Mesenchymal stem cell (in vitro differentiated cells and primary cell): ENCODE measurements at places on chromosomes 4 and X.
A peak's percentile ranks its signal among the peaks of the same experiment; 100 is the strongest.

DNA sequence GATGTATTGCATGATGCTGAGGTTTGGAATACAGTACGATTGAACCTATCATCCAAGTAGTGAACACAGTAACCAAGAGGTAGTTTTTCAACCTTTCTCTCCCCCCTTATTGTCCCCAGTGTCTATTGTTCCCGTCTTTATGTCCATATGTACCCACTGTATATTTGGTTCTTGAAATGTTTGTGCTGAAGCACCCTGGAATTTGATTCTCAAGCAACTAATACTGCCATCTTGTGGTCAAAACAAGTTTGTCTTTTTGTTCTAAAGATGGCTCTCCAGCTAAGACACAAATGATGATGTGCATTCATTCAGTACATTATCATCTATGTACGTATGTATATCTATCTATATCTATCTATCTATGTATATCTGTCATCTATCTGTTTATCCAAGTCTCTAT lies 33.5 kb upstream of the DCX start:
- DNase-seq, result peak; percentile 56

- peak; percentile 89 for DNase-seq
Measured at GRCh38 chrX:22950269-22951266, 49.2 kb upstream of the DDX53 start.

DNA sequence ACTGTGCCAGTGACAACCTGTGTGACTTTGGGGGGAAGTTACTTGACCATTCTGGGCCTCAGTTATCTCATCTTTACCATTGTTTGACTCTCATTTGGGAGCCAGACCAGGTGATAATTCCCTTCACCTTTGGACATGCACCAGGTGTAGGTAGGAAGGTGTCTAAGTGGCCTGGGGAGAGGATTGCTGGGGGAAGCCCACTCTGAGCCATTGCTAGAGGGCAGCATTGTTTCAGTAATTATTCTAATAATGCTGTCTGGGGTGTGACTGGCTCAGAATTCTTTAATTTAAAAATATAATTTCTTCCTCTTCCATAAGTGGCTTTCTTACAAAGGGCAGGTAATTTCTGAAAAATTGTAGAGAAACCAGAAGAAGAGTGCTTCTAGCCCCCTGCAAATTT lies 104.3 kb downstream of the RTL9 start:
- DNase-seq, result no peak

DNA sequence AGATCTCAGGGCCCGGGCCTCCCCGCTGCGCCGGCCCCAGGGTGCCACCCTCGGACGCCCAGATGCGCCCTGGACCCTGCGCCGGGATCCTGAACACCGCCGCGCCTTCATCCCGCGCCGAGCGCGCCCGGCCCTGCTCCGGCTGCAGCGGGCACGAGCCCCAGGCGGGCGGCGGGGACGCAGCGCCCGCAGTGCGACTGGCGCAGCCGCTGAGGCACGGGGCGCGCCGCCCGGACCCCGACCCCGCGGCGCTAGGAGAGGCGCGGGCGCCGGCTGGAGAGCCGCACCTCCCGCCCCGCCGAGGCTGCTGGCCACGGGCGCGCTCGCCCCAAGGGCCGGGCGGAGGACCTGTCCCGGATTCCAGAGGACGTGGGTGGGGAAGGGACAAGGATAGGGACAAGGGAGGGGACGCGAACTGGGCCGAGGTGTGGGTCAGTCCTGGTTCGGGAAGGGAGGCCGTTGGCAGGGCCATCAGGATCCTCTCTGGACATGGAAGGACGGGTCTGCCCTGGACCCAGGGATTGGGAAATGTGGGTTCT lies 1.1 kb downstream of the ZFYVE28 start:
- peak; percentile 35 for DNase-seq

DNA sequence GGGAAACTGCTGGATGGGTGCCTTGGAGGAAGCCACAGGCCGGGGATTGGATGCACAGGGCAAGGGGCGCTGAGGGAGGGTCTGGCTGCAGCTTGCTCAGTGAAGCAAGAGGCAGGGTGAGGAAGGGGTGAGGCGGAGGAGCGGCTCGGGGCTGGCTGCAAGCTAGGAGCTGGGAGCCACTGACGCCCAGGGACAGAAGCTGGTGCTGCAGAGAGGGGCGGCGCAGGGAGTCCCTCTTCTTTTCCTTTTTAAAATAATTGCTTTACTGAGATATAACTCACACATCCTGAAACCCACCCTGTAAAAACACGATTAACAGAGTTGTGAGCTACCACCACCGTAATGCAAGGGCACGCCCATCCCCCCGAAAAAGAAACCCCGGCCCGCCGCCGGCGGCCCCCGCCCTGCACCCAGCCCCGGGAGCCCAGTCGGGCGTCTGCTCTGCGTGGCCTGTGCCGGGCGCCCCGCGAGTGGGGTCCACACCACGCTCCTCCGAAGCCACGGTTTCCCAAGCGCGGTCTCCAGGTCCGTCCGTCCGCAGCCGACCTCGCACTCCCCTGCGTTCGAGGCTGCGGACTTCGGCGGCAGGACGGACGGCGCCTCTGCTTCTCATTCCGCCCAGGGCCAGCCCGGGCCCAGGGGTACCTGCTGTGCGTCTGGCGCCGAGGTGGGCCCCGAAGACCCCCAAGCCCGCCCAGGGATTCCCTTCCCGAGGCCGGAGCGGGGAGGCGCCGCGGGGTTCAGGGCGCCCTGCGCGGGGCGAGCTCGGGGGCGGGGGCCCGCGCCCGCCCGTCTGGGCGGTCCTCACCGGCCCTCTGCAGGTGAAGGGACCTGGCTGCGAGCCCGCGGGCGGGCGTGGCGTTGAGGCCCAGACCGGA lies 866 bp upstream of the UVSSA start:
- peak; percentile 70 for DNase-seq

- no peak for DNase-seq
Measured at GRCh38 chr4:2971275-2971674, 7.9 kb downstream of the GRK4 start.

- DNase-seq, result no peak
Measured at GRCh38 chr4:7169134-7169533, 23.2 kb upstream of the SORCS2 start.

GRCh38 chrX:37652589-37653231 lies 32.9 kb upstream of the XK start:
- DNase-seq, result no peak

GRCh38 chr4:113423631-113424030 lies 337.9 kb downstream of the CAMK2D start:
- peak; percentile 20 for DNase-seq

GRCh38 chr4:42483426-42484379 lies 86.4 kb downstream of the SHISA3 start:
- no peak for DNase-seq

- DNase-seq, result no peak
Measured at GRCh38 chr4:141884070-141884469, 247.7 kb downstream of the IL15 start.

DNA sequence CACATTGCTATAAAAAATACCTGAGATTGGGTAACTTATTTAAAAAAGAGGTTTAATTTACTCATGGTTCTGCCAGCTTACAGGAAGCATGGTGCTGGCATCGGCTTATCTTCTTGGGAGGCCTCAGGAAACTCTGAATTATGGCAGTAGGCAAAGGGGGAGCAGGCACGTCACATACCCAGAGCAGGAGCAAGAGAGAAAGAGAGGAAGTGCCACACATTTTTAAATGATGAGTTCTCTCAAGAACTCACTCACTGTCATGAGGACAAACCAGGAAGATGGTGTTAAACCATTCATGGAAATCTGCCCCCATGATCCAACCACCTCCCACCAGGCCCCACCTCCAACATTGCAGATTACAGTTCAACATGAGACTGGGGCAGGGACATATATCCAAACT lies 10.0 kb upstream of the AFF1 start:
- peak; percentile 79 for DNase-seq

DNA sequence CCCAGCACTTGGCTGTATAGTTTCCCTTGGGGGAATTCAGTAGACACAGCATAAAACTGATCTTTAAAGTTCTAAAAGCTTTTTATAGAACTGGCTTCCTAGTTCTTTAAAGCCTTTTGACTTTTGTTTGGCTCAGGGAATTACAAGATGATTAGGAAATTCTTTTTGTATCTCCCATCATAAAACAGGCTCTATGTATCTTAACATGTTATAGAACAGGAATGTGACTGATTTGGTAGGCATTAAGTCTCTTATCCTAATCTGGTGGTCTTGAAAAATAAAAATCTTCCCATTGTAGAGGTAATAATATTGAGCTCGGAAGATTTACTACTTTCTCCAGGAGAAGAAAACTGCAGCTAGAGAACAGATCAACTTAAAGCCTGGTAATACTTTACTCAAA lies 262.7 kb downstream of the KCNIP4 start:
- no peak for DNase-seq

GRCh38 chrX:134990801-134991481 lies at the start of gene SMIM10:
SMIM10 (plus strand) TSS chrX:134990991; CDS start chrX:134991096, 105 bp downstream.
- peak; percentile 83 for DNase-seq

DNA sequence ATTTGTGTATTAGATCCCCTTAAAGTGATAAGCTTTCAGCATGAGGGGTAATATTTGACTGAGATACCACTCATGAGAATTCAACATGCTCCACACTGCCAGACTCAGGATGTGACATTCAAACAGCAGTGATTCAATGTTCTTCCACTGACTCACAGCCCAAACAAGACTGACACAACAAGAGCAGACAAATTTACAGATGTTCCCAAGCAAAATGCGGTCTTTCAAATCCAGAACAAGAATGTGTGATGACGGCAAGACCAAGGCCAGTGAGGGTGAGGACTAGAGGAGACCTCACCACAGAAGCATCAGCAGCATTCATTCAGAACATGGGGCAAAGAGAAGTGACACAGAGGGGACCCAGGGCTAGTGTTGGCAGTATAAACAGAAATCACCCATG lies 99.3 kb upstream of the GRIA3 start:
- peak; percentile 48 for DNase-seq

DNA sequence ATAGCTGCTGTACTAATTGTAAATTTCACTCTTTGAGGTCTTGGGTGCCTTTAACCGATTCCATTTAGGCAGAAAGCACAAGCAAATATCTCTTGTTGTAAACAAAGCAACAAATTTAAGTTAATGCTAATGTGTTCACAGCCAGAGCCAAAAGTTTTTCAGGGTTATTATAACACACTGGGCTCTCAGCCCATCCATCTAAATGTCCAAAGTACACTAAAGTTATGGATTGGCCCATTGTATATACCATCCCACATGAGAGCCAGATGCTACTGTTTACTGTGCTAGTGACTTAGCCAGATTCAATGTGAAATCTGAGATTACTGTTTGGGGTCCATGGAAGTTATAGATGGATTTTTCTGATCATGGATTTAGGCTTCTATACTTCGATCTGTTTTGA lies 186.7 kb downstream of the LARP7 start:
- no peak for DNase-seq

- DNase-seq, result no peak
Measured at GRCh38 chr4:119706804-119707203, 78.2 kb upstream of the PDE5A start.

GRCh38 chrX:145524931-145525330 lies 277.6 kb downstream of the SPANXN1 start:
- DNase-seq, result no peak

- peak; percentile 30 for DNase-seq
Measured at GRCh38 chrX:124217304-124218251, 114.9 kb upstream of the TEX13D start.

DNA sequence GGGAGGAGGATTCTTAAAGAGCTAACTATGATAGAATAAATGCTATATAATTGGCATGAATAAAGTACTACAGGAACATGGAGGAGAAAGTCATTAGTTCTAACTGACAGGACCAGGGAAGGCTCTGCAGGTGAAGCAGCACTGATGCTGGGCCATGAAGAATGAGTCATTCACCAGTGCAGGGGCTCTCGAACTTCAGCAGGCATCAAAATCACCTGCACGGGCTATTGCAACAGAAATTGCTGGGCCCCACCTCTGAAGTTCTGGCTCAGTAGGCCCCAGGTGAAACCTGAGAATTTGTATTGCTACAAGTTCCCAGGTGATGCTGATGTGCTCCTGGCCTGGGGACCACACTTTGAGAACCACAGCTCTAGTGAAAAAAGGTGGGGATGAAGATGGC lies 33.7 kb downstream of the TMEM150C start:
- no peak for DNase-seq

GRCh38 chrX:71913156-71913950 lies 2.7 kb downstream of the NHSL2 start:
- DNase-seq, result no peak

- DNase-seq, result peak; percentile 35
Measured at GRCh38 chr4:176927664-176928063, 134.9 kb upstream of the VEGFC start.

DNA sequence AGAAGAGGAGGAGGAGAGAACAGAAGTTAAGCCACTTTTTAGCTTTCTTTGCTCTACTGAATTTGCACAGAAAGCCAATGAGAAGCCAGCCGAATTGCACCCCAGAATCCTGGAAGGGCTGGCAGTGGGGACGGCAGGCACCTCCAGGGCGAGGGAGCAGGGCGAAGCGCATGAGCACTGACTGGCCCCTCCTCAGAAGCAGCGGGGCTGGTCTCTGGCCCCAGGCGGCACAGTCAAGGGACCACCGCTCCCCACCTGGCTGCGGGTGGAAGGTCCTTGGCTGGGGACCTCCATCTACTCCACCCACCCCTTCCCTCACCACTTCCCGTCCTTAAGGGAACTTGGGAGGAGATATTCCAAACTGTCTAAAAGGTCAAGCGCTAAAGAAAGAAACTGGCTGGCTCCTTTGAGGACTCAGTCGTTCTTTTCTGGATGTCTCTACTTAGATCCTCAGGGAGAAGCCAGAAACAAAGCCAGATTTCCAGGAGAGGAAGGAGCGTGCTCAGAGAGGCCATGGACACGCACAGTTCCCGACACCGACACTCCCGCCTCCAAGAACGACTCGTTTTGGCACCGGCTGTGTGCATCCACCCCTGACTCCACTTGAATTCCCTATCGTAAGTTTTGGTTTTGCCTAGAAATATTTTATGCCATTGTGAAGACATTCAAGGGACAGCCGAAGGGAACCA lies 59.5 kb upstream of the CRMP1 start:
- no peak for DNase-seq

GRCh38 chrX:125131164-125131563 lies 188.5 kb upstream of the TEX13C start:
- DNase-seq, result peak; percentile 6

- no peak for DNase-seq
Measured at GRCh38 chr4:26267087-26267486, 53.7 kb upstream of the RBPJ start.

GRCh38 chr4:40720351-40720750 lies 29.4 kb upstream of the NSUN7 start:
- DNase-seq, result no peak

- no peak for DNase-seq
Measured at GRCh38 chrX:39170464-39170863, 369.2 kb downstream of the MID1IP1 start.

- no peak for DNase-seq
Measured at GRCh38 chr4:69697536-69698242, 44.6 kb upstream of the UGT2A1 start.

GRCh38 chr4:5014007-5014682 lies 5.1 kb downstream of the CYTL1 start:
- no peak for DNase-seq

GRCh38 chr4:54228546-54228945 lies 547 bp upstream of the PDGFRA start:
- DNase-seq, result no peak
